ENCODE measurements at places on chromosomes 11 and 22.

GRCh38 chr11:128868841-128869671 lies 2.0 kb upstream of the KCNJ1 start:
- no peak for DNase-seq

DNA sequence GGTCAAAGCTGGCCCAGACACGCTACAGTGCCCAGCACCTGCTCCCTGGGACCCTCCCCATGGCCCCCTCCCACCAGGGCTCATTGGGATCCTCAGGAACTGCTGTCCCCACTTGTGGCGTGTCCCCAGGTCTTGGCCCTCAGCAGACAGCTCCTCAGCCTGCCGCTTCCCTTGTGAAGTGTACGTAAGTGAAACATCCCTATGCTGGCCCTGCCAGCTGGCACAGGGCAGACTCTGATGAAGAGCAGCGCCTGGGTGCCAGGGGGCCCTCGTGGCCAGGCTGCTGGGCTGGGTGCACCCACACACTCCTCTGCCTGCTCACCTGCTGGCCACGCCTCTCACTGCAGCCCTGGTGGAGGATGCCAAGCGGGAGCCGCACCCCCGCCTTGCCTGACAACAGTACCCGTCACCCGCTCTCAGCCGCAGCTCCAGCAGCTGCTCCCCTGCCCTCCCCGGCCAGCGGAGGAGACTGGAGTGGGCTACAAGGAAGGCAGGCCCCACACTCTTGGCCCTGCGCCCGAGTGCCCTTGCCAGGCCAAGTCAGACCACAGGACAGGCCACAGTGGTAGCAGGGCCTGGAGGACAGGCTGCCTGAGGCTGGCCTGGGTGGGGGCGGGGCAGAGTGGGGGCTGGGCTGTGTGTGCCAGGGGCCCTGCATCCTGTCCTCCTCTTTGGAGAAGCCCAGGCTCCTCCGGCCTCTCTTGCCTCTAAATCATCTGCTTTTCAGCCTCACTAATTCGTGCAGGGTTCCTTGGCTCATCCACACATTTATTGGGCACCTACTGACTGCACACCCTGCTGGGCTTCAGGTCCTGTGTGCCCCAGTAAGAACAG lies 39.5 kb downstream of the IGF2 start:
- no peak for DNase-seq

GRCh38 chr11:77381729-77382665 lies 80.5 kb upstream of the GDPD4 start:
- DNase-seq, result no peak

GRCh38 chr11:125932301-125932700 lies 13.5 kb upstream of the VSIG10L2 start:
- DNase-seq, result no peak

DNA sequence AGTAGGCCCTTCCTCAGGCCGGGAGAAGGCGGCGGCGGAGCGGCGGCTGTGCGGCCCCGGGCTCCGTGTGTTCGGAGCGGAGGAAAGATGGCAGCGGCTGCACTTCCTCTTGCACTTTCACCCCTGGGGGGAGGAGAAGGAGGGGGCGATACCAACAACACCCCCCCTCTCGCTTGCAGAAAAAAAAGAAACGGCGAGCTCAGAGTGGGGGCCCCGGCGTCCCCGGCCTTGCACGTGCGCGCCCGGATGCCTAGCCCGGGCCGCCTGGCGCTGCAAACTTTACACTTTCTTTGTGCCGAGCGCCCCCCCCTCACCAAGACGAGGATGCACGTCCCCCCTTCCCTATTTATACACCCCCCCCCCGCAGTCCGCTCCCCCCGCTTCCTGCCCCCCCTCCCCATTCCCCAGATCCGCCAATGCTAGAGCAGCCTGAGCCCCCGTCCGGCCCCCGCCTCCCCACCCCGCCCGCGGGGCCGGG lies at the start of gene PATZ1:
TSS of gene PATZ1 (minus strand) at position 92 of the 478 bp plus-strand sequence. CDS start 744 bp downstream, outside the sequence.
- no peak for DNase-seq

- DNase-seq, result no peak
Observed at GRCh38 chr22:27057717-27058116, 400.3 kb downstream of the MIAT start.

- peak; percentile 5 for DNase-seq
Observed at GRCh38 chr11:105489446-105489845, 120.4 kb upstream of the GRIA4 start.

DNA sequence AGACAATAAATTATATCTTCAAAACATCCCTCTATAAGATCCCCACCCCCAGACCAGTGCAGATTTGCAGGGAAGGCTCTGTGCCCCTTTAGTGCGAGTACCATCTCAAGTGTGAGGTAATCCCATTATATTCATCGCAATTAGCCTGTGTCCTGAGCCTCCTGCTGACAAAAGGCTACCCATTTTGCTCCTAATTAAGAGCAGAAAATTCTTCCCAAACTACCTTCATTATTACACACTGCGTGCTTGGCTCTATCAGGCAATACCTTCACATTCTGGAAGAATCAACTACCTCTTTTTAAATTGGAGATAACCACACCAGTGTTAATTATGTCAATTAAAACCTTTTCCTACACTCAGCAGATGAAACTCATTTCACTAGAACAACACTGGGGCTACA lies 1133.4 kb upstream of the CCDC90B start:
- DNase-seq, result no peak

- no peak for DNase-seq
Observed at GRCh38 chr11:34972892-34973291, 56.5 kb downstream of the PDHX start.

GRCh38 chr11:2301631-2302305 lies at the start of the genes C11orf21 and TSPAN32:
Gene C11orf21, minus strand, starts transcription at chr11:2301918. Its CDS starts 110 bp downstream, at chr11:2301808.
Gene TSPAN32, plus strand, starts transcription at chr11:2302013. Its CDS starts 137 bp downstream, at chr11:2302150.
- no peak for DNase-seq

DNA sequence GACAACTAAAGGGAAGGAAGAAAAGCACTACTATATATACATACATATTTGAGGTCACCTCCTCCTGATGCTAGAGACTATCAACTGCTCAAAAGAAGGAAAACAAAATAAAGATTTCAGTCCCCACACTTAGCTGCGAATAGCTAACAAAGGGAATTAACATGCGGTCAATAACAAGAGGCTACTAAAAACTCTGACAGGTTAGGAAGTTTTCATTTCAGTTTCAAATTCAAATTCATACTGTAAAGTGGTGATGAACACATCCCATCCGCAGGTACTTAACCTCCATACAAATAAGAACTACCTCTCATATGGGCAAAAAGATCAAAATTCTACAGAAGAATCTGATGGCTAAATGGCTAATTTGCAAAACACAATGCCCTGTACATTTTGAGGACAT lies 2.6 kb downstream of the NAP1L4 start:
- DNase-seq, result no peak

GRCh38 chr11:111296196-111296595 lies 2.1 kb upstream of the POU2AF3 start:
- no peak for DNase-seq

DNA sequence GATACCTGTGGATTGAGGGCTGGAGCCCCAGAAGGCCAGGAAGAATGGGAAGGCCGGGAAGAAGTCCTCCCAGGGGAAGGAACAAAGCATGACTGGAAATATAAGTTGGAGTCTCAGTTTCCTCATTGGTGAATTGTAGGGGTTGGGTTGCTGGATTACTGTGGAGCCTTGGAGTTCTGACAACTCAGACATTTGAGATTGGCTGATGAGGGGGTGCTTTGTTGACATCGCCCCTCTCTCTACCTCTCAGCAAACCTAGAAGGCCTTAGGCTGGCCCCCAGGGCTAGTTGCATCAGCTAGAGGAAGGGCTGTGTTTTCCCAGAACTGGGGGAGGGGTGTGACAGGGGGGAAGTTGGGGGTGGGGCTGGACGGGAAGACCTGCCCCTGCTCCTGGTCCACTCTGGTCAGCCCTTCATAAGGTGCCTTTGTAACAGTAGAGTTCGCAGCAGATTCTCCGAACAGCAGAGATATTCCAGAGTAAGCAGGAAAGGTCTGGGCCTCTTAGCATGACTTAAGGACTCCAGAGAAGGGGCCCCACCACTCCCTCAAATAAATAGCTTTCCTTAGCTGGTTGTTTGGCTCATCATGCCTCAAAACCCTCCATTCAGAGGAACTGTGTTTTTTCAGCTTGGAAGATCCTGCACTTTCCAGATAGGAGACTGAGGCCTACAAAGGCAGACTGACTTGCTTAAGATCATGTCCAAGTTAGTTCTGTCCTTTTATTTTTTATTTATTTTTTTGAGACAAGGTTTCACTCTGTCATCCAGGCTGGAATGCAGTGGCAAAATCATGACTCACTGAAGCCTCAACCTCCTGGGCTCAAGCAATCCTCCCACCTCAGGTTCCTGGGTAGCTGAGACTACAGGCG lies 12.5 kb upstream of the THRSP start:
- no peak for DNase-seq

- DNase-seq, result no peak
Observed at GRCh38 chr22:24401931-24402367, 25.4 kb upstream of the ADORA2A start.

DNA sequence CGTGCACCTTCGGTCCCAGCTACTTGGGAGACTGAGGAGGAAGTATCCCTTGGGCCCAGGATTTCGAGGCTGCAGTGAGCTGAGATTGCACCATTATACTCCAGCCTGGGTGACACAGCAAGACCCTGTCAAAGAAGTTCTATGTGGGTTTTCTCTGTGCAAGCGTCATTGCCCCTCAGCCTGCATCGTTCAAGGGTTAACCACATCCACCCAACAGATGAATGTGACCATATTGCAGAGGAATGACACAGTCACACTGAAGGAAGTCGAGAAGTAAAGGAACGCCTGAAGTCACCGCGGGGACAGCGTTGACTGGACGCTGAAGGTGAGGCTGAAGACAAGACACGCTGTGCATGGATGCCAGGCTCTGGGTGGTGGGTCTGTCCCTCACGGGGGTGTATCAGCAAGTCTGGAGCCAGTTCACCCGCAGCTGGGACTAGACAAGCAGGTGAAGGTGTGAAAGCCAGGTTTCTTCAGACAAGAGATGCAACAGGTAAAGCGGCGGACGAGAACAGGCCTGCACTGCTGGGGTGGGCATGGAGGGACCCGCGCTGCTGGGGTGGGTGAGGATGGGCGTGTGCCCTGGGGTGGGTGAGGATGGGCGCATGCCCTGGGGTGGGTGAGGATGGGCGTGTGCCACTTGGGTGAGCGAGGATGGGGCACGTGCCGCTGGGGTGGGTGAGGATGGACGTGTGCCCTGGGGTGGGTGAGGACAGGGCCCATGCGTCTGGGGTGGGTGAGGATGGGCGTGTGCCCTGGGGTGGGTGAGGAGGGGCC lies 36.5 kb upstream of the TOLLIP start:
- DNase-seq, result no peak

DNA sequence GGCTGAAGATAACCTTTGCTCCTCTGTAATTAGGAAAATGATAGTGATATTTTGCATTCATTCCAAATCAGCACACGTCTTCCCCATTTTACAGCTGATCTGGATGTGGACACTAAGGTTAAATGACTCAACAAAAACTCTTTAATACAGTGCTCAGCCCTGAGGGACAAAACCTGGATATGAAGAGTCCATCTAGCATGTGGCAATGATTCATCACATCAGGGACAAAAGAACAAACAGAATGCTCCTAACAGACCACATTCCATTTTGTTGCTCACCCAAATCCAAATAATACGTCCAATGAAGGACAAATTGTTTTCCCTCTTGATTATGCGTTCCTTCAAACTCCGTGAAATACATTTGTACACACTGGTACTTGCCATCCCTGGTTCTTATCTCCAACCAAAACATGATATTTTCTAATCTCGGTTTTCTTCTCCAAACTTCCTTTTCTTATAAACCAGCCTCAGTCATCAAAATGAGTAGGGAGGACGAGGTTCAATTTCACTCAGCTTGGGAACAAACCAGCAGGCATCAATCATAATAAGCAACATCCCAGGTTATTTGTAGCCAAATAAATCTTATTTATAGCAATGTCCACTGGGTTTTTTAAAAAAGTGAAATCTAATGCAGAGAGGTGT lies 53.7 kb upstream of the MTMR2 start:
- no peak for DNase-seq

- DNase-seq, result no peak
Observed at GRCh38 chr11:47586098-47586855, at the start of gene FAM180B. Gene FAM180B, plus strand, starts transcription at chr11:47586678. Its CDS starts 91 bp downstream, at chr11:47586769.

- no peak for DNase-seq
Observed at GRCh38 chr22:45859231-45860161, 117.5 kb downstream of the WNT7B start.

- no peak for DNase-seq
Observed at GRCh38 chr22:27242917-27243589, 558.5 kb downstream of the MN1 start.

DNA sequence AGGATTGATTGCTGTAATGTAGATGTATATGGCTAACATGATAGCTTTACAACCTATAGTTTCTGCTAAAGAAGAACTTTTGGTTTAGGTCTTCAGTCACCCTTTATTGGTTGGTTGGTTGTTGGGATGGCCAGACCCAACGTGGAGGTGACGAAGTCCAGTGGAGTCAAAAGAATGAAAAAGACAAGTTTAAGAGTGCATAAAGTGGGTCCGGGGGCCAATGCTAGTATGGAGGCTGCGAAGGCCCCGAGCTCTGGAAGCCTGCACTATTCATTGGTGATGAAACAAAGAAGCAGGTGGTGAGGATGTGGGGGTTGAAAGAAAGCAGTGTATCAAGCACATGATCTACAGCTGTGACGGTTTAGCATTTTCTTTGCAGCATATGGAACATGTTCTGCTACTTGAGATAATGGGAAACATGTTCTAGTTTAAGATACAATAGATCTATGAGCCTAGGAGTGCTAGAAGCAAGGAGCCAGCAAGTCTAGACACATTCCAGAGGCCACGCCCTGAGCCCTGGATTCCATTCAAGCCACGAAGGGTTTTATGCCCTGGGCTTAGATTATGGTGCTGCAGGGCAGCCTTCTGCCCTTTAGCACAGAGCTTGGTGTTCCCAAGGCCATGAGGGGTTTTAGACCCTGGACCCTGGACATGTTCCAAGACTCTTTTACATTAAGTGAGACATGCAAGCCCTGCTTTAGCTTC lies 6.3 kb downstream of the TCP11L1 start:
- DNase-seq, result no peak

- no peak for DNase-seq
Observed at GRCh38 chr22:44668190-44668885, 33.7 kb upstream of the PRR5 start.

- no peak for DNase-seq
Observed at GRCh38 chr11:106625566-106625965, 392.7 kb downstream of the GUCY1A2 start.

DNA sequence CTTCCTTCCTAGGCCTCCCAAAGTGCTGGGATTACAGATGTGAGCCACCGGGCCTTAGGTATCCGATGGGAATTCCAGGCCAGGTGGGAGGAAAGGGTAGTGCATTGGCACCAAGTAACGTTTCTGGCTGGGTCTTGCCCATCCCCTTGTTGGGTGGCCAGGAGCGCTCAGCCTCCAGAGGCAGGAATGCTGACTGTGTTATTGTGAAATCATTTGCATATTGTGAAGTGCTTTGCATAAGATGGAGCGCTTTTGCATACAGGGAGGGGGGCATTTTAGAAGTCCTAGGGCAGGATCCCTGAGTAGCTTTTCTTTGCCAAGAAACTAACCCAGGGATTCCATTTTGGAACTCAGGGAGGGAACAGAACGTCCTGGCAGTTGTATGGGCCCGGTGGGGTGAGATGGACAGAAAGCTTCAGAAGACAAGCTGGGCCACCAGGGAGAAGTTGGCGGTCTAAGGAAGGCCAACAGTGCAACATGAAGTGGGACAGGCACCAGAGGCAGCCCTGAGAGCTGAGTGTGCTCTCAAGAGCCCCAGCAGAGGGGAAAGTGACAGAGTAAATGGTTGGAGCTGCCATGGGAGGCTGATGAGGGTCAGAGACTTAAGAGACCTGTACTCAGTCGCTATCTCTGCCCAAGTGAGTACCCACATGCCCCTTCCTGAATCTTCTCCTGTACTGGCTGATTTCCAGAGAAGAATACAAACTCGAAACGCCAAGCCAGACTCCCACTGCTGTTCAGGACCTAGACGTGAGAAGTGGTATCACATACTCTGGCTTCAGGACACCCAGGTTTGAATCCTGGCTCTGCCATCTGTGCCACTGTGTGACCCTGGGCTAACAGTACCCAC lies 1.3 kb upstream of the SLC39A13 start:
- no peak for DNase-seq

- no peak for DNase-seq
Observed at GRCh38 chr11:30310623-30311022, 12.3 kb upstream of the ARL14EP start.

All from right renal cortex interstitium (tissue), 3 donors.